ACHN (cell line): ENCODE measurements at places on chromosomes 4 and X.

DNA sequence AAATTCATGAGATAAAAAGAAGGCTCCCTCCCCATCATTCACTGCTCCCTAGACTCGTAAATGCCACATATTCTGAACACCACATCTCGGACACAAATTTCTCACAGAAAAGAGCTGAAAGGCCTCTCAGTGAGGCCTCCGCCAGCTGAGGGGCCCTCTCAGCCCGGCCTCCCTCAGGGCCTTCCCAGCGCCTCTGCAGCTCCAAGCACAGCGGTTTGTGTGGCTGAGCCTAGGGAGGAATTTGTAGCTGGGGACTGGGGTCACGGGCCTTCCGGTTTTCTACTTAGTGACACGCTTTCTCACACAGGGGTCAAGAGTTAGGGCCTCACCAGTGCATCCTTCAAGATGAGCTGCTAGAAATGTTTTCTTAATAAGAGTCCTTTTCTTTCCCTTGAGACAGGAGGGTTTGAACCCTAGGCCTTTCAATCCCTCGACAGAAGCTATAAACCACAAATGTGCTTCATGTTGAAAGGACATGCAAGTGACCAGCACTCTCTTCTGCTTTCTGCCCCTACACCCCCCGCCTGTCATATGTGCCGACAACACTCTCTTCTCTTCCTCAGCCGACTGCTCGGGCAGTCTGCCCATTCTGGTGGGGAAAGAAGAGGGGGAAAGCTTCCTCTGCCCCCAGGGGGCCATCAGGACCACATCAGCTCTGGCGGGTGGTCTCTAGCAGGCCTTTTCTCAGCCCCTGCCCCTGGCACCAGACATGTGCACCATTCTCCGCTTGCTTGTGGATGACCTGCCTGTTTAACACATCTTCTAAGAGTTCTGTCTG, 104.9 kb downstream of the CHIC2 start:
- no peak for DNase-seq

- no peak for DNase-seq
Observed at GRCh38 chr4:157245351-157245750, 24.8 kb downstream of the GRIA2 start.

GRCh38 chr4:83639849-83640493, 104.1 kb downstream of the GPAT3 start:
- DNase-seq = peak; percentile 70

GRCh38 chr4:162015090-162015489, 148.7 kb downstream of the FSTL5 start:
- no peak for DNase-seq

GRCh38 chr4:183571350-183571941, 66.6 kb downstream of the ING2 start:
- DNase-seq = no peak

DNA sequence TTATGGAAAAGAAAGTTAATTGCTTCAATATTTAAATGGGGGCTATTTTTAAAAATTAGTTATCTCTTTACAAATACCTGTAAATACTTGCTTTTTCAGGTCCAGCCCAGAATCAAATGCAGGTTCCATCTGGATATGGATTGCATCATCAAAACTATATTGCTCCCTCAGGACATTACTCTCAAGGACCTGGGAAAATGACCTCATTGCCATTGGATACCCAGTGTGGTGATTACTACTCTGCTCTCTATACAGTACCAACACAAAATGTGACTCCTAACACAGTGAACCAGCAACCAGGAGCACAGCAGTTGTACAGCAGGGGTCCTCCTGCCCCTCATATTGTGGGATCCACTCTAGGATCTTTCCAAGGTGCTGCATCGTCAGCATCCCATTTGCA, 29.2 kb downstream of the SEC24B start:
- DNase-seq = no peak
